ENCODE measurements at places on chromosomes 7 and 10.
A peak's percentile ranks its signal among the peaks of the same experiment; 100 is the strongest.

GRCh38 chr10:124003481-124003870, 89.9 kb downstream of the CHST15 start:
- DNase-seq: no peak

DNA sequence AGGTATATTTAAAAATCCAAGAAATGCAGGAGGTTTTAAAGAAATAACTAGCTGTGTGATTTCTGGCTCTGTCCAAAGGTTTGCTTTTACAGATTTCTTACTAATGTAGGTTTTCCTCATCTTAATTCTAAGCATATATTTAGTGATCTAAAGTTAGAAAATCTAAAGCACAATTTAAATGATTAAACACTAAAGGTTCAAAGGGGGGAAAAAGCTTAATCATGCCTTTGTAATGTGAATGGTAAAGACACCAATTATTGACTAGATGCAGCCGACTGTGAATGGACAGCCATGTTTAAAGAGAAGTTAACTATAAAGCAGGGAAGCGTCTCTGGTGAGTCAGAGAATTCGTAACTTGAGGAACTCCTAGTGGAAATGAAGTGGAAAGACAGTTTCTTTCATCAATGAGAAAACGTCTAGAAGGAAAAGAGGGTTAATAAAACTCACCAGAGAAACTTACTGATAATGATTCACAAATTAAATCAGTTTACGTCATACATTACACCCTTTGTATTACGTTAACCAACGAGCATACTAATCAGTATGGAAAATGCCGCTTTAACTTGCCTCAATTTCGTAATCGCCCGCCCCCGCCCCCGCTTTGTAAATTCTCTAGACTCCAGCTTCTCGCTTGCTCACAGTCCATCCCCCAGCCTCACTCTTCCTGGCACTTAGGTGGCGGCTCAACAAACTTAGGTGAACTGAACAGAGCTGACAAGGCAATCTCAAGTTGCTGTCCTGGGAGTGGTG, 1.1 kb upstream of the HBP1 start:
- peak; percentile 91 for DNase-seq

- no peak for DNase-seq
Measured at GRCh38 chr10:119726676-119727261, 919 bp downstream of the INPP5F start.

DNA sequence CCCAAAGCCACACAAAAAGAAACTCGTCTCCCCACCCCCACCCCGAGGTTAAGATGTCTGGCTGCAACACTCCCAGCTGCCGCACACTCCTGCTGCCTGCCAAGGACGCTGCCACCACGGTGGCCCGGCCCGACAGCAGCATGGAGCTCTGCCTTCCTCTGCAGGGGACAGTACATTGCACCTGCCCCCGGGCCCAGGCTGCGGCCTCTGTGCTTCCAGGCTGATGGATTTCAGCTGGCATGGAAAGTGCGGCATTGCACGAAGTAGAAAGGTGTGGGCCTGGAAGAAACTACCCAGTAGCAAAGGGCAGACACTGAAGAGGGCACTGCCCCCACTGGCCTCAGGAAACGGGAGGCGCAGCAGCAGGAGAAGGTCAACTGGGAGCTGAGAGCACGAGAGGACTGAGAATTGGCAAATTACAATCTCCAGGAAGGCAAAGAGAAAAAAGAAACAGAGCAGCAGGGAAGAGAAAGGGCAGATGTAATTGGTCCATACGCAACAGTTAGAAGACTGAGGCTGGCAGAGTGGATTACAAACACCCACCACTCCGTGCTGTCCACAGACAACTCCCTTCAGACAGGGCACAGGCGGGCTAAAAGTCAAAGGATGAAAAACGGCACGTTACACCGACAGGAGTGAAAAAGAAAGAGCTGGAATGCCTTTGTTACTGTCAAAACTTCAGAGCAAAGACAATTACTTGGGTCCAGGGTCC, 117.1 kb upstream of the DIP2C start:
- no peak for DNase-seq

- DNase-seq: no peak
Measured at GRCh38 chr7:18626717-18627116, 131.2 kb downstream of the HDAC9 start.

GRCh38 chr7:134941952-134942351, 44.4 kb upstream of the AGBL3 start:
- no peak for DNase-seq

GRCh38 chr7:22667562-22668239, 59.3 kb upstream of the IL6 start:
- no peak for DNase-seq

- no peak for DNase-seq
Measured at GRCh38 chr10:102299873-102300272, 54.5 kb downstream of the GBF1 start.

- no peak for DNase-seq
Measured at GRCh38 chr7:85290269-85290668, 103.4 kb upstream of the SEMA3D start.

Measured in inflammatory macrophage treated with lipopolysaccharide for 4 hours (primary cell).